ENCODE measurements at places on chromosomes 3 and 15.

GRCh38 chr3:174810254-174810653 lies 48.9 kb upstream of the NAALADL2 start:
- DNase-seq: no peak

DNA sequence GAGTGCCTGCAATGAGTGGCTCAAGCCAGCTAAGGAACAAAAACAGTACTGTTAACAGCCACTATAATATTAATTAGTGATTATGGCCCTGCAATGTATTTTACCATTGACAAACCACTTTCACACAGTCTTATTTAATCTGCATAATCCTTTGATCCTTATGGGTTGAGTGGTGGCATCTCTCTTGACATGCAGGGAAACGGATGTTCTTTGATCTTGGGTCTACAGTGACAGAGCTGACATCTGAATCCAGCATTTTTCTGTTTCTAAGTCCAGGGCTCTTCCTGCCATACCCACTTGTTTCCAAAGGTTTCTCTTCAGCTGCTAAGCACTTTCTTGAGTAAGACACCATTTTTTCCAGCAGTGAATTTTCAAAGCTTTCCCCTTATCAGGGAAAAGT lies 277.7 kb upstream of the ROPN1 start:
- no peak for DNase-seq

DNA sequence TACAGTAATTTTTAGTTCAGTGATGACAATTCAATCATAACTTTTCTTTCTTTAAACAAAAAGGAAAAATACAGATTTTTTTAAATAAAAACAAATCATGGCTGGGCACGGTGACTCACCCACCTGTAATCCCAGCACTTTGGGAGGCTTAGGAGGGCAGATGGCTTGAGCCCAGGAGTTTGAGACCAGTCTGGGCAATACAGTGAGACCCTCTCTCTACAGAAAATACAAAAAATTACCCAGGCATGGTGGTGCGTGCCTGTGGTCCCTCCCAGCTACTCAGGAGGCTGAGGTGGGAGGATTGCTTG lies 25.6 kb upstream of the ATG7 start:
- no peak for DNase-seq

DNA sequence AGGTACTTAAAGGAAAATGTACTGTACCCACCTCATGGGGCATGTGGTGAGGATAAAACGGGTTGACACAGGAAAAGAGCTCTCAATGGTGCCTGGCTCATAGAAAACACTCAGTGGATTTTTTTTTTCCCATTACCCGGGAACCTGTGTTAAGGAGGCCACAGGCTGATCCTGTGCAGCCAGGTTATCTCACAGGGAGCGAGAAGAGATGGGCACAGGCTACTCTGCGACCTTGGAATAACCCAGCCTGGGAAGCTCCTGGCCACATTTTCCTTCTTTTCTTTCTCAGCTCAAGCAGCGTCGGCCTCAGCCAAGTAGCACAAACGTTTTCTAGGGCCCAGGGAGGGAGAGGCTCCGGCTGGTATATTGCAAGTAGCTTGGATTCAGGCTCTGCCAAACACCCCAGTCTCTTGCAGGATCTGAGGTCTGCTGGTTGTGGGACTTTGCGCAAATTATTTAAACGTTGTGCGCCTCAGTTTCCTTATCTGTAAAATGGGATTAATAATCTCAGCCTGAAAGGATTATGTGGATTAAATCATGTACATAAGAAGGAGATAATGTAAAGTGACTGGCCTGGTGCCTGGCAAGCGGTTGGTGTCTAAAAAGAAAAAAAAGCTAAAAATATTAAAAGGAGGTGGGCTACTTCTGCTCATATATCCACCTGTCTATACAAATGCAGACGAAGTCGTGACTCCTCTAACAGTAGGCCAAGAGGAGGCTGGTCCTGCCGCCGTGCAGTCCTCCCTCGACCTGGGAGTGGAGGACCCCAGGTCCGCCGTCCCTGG lies 2.2 kb downstream of the FURIN start:
- no peak for DNase-seq

GRCh38 chr3:172129850-172130716 lies 90.7 kb downstream of the FNDC3B start:
- peak; percentile 59 for DNase-seq

GRCh38 chr15:97030251-97030650 lies 699.8 kb downstream of the NR2F2 start:
- no peak for DNase-seq

DNA sequence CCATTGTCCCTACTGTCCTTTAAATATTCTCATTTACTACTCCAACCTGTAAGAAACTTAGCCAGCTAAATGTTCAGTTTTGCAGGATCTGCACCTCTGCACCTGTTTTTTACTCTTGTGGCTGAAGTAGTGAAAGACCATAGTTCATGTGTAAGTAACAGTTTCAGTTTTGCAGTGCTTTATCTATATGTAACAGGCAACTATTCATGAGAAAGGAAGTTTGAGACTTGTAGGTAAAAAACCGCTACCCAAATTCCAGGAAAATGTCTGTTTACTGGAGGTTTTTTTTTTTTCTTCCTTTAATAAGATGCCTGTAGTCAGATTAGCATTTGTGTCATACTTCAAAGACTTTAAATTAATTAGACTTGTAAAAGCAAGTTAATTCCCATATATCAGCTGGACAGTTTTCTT lies 25.4 kb upstream of the MBNL1 start:
- DNase-seq: no peak

DNA sequence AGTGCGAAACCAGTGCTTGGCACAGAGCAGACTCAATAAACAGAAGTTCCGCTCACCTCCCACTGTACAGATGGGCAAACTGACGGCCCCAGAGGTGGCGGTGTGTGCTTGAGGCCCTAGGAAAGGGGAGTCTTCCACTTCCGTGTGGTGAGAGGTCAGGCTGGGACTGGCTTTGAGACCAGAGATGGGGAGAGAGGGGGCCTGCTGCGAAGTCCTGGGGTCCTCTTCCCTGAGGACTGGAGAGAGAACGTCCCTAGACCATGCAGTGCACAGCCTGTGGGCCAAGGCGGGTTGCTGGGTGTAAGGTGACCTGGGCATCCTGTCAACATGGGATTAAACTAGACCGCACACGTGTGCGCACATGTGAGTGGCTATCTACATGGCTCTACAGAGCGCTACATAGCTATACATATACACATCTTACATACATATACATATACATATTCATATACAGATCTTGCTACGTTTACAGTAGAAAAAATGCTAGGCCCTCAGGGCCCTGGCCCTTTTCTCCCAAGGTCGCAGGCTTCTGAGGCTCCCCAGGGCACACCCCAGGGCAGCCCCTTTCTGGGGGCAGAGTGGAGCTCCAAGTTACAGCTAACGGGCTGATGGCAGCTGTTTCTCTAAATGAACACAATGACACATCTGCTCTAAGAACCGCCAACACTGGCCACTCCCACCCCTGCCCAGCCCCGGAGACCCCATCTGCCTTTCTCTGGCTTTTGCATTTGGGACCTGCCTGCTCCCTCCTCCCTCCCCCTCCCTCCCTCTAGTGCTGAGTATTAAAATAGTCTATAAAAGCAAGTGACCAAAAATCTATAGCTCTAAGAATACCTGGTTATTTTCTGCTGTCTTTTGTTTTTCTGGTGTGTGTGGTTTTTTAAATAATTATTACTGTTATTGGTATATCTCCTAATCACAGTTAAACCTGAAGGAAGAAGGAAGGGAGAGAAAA lies 47.0 kb downstream of the HCN4 start:
- no peak for DNase-seq

DNA sequence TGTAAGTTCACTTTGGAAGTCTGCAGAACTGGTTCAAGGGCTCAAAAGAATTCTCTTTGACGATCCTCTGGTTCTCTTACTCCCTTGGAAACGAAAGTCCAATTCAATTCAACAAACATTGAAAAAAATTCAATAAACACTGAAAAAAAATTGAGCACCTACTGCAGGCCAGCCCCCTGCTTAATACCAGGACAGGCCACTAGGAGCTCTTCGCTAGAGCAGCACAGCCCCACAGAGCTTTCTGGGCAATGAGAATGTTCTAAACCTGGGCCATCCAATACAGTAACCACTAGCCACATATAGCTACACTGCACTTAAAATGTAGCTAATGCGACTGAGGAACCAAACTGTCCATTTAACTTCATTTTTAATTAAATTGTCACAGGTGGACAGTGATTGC lies 50.4 kb upstream of the DCLK3 start:
- DNase-seq: no peak

GRCh38 chr3:157443905-157444796 lies 7.5 kb downstream of the PTX3 start:
- no peak for DNase-seq

DNA sequence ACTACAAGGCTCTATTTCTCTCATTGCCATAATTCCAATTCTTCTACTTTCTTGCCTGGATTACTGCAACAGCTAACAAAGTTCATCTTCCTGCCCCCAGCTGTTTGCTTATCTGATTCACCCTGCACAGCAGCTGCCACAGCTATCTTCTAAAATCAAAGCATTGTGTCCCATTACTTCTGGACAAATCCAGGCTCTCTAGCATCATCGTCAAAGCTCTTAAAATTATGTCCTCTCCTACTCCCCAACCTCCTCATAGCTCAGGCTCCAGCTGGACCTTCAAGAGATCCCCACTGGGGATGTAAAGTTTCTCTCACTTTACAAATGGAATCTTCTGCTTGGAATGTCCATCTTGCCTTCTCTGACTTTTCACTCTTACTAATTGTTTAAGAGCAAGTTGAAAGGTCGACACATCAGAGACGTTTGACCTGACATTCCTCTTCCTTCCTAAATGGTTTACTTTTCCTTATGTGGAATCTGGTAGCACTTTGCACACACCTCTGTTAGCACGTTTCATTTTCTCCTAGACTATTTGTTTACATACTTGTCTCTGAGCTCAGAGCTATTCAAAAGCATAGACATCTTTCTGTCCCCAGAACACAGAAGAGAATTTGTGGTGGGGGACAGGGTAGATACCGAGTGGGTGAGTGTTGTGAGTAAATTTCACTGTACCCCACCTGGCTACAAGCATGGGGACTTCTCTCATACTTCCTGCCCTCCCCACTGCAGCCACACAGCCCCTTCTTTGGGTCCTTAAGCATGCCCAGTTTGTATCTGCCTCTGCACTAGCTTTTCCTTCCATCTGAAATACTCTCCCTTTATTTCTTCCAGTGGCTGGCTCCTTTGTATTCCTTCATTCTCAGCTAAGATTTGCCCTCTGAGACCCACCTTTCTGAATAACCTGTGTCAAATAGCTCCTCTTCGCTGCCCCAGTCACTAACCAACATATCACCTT lies 77.9 kb downstream of the SERPINI1 start:
- no peak for DNase-seq

- no peak for DNase-seq
Measured at GRCh38 chr15:76321171-76321570, 9.9 kb upstream of the ETFA start.

GRCh38 chr3:144663456-144664436 lies 692.1 kb downstream of the DIPK2A start:
- DNase-seq: no peak

- no peak for DNase-seq
Measured at GRCh38 chr3:16789344-16790120, 95.2 kb upstream of the PLCL2 start.

- no peak for DNase-seq
Measured at GRCh38 chr3:36175113-36175812, 205.0 kb upstream of the STAC start.

- no peak for DNase-seq
Measured at GRCh38 chr3:150223558-150223957, 184.5 kb upstream of the TSC22D2 start.

DNA sequence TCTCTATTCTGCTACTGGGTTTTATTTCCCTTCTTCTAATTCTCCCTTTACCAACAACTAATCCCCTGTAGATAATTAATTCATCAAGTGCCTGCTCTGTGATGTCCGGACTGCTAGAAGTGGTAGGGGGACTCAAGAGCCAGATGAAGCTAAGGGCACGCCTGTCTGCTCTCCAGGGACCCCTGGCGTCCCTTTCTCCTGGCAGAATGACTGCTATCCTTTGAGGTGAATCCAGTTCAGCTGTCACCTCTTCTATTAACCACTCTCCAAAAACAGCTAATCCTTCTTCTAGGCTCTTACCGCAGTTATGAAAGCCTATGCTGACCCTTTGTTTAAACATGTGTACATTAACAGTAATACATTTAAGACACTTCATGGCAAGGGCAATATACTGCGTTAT lies 1.4 kb upstream of the CHRNA7 start:
- DNase-seq: no peak

DNA sequence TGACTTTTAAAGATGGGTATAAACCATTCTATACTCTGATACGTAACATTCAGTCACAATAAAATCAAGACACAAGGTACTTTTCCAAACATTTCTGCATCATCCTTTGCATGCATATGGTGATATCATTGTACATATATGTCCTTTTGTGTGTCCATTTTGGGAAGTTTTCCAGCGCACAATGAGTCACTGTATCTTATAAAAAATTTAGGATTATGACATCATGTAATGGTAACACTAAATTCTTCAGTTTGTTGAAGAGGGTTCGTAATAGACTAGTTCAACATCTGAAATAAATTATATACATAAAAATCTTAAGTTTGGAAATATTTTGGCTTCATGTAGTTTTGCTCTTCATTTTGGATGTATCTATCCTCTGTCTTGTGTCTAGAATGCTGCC lies 480.9 kb downstream of the ROBO1 start:
- no peak for DNase-seq

DNA sequence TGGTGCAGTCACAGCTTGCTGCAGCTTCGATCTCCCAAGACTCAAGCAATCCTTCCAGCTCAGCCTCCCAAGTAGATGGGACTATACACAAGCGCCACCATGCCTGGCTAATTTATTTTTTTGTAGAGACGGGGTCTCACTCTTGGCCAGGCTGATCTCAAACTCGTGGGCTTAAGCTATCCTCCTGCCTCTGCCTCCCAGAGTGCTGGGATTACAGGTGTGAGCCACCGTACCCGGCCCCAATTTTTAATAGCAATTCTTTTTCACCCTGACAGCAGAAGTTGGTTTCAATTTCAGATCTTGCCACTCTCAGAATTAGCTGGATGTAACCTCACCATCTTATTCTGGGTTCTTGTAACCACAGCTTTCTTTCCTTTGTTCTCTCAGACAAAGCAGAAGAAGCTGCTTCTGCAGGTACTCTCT lies 64.8 kb downstream of the TRIM71 start:
- DNase-seq: no peak

DNA sequence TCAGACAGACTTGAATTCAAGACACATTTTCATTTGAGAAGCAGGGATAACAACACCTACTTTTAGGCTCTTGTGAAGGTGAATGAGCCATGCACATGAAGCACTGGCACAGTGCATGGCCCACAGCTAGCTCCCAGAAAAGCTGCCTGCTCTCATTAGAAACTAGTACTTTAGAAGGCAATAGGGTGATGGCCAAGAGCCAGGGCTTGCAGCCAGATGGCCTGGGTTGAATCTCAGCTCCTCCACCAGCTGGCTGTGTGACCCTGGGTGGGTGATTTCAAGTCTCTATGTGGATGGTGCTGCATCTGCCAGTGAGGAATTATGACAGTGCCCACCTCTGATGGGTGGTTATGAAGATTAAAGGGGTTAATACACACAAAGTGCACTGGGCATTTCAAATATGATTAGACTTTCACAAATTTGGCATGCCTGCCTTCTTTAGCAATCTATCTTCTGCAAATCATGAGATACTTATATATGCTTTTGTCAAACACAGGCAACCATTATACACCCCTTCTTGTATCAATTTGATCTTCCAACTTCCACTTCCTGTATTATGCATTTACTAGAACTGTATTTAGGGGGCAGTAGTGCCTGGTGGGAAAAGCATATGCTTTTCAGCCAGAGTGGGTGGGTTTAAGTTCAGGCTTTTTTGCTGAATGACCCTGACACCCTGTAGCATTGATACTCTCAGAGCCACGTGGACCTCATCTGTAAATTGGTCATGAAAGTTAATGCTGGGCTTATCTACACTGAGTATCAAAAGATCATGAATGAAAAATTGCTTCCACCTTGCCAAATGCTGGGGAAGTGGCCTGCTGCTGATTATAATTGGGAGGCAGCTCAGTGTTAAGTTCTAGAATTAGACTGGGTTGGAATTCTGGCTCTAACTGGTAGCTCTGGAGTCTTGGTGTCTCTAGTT lies 34.7 kb upstream of the RBP1 start:
- DNase-seq: no peak
